ENCODE measurements at places on chromosomes 2 and 18.
A peak's percentile ranks its signal among the peaks of the same experiment; 100 is the strongest.

- no peak for DNase-seq
Measured at GRCh38 chr2:73307720-73308119, 14.4 kb upstream of the EGR4 start.

DNA sequence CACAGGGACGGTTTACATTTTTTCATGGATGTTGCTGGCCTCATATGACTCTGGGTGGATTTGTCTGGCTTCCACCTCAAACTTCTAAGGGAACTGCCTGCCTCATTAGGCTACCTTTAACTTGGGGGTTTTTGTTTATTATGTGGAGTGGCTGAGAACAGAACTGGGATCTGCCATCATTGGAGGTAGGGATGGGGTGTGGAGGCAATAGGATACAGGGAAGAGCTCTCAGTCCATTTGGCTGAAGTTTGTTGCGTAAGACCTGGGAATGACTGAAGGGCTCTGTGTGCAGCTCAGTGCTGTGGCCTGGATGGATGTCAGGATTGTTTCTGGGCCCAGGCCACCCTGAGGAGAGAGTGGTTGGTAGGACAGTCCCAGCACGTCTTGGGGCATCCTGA, 31.2 kb downstream of the ASB1 start:
- no peak for DNase-seq

DNA sequence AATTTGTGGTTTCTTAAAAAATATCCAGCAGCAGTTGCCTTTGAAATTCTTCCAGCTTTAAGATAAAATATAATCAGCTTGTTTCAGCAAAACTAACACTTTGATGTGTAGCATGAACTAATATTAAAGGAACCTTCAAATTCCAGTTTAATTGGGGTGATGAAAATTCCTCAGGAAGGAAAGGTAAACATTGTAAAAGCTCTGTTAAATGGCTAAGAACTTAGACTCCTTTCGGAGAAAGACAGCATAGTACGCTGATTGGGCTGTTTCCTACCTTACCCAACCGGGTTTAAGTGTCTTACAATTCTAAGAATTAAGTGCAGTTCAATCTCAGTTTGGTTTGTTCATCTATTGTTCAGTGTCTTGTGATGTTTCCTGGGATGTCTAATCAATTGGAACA, 108.3 kb downstream of the CDH7 start:
- no peak for DNase-seq

- peak; percentile 3 for DNase-seq
Measured at GRCh38 chr18:54946149-54946581, 13.1 kb downstream of the CCDC68 start.

DNA sequence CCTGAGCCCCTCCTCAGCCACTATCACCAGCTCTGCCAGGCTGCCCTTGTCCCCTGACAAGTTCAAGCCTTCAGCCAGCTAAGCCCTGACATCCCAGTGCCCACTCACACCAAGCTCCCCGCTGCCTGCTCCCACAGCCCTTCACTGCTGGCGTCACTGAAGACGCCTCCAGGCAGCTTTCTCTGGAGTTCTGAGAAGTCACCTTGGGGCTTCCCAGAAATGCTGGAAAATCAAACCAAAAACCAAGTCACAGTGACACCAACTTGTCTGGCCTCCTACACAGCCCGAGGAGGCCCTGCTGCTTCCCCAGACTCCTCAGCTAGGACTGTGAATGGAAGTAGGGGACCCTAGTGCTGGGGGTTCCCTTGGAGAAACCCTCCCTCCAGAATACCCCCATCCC, 2.2 kb upstream of the TNS1 start:
- DNase-seq = no peak

DNA sequence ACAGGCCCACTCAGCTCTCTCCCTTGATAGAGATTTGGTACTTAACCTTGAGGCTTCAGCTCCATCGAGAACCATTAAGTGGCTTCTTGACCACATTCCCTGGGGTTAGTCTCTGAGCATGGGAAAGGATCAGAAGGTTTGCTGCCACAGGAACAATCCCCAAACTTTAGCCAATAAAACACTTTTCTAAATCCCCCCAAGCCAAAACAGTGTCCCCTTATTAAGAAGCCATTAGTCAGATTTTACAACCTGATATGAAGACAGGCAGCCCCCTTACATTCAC, 37.7 kb upstream of the SLC8A1 start:
- no peak for DNase-seq

DNA sequence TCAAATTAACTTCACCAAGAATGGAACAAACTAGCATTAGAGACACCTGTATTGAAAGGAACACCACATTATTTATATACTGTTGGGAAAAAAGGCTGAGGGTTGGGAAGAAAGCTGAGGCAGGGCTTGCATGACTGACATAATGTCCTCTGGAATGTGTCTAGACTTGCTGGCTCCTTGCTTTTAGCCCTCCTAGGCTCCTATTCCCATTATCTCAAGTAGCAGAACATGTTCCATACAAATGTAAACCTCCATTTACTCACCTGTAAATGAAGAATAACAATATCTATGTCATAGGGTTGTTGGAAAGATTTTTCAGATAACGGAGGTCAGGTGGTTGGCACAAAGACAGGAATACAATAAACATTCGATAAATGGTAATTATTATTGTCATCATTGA, 976 bp upstream of the ACADL start:
- no peak for DNase-seq

All from stimulated activated CD4-positive, alpha-beta T cell treated with anti-CD3 and anti-CD28 coated beads, Interleukin-12 subunit alpha, Interleukin-12 subunit beta, amount 100 ng/mL, for 48 hours (primary cell).